ENCODE measurements at places on chromosomes 2 and 18. TPM values are rescaled to one million over a fixed set of nuclear protein-coding genes. Genes with fewer than 3 reads are reported as not detected.

The IL1RL1 gene
- total RNA-seq = 6.3 TPM

The HOXD12 gene
- total RNA-seq = not detected

The RESP18 gene
- total RNA-seq = not detected

The CYP27C1 gene
- 0.33 TPM for total RNA-seq

The REG1B gene
- not detected for total RNA-seq

DNA sequence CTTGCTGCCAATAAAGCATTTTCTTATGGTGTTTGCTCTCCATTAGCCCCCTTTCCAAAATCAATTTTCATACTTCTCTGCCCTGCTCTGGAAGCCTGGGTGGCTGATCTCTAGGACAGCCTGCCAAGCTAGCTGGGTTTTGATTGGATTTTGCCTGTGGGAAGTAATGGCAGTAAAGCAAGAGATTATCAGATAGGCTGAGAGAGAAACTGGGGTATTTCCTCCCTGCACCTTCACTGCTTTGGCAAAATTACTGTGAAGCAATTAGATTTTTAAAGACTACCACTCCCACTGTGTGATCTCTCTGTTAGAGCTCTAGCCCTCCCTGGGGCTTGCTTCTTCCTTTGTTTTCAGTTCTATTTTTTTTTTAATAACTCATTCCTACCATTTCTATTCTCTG, 223.8 kb downstream of the DLGAP1 start:
- no peak overlapping the region for H3K27ac ChIP-seq
- no peak for DNase-seq
- H3K36me3 ChIP-seq = no peaks in the 10 kb centered on the region
- H3K27me3 ChIP-seq = no peaks in the 10 kb centered on the region
- H3K4me3 ChIP-seq = no peak overlapping the region

DNA sequence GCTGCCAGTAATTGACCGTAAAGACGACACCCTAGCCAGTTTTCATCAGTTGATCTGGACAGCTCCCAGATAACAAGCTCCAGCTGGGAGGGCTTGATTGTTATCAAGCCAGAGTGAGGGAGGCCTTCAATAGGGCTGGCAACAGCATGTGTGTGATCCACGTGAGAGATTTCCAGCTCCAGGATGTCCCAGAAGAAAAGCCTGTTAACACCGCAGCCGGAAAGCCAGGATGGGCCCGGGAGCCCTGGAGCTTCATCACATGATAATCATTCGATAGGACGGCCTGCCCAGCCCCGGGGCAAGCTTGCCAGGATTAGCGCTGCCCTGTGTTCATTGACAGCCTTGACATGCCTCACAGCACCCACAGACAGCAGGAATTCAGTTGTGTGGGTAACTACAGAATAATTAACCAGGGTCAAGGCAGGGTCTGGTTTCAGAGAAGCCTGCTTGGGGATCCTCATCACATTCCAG, 182.5 kb downstream of the C1D start:
- H3K27ac ChIP-seq = peak overlapping the region; percentile 48
- no peak for DNase-seq
- no peaks in the 10 kb centered on the region for H3K36me3 ChIP-seq
- H3K4me3 ChIP-seq = no peak overlapping the region

- no peaks in the 10 kb centered on the region for H3K4me1 ChIP-seq
- no peaks in the 10 kb centered on the region for H3K36me3 ChIP-seq
These were observed 305.4 kb upstream of the LYPD1 start for GRCh38 chr2:132975193-132976105.

GRCh38 chr2:182585430-182585829, 130.6 kb upstream of the DNAJC10 start:
- no peaks in the 10 kb centered on the region for H3K4me1 ChIP-seq
- H3K27ac ChIP-seq = no peak overlapping the region
- no peaks in the 10 kb centered on the region for H3K27me3 ChIP-seq
- no peak for DNase-seq
- no peak overlapping the region for H3K4me3 ChIP-seq
- no peaks in the 10 kb centered on the region for H3K36me3 ChIP-seq

- peak overlapping the region; percentile 40 for H3K27ac ChIP-seq
- DNase-seq = no peak
- no peak overlapping the region for H3K4me3 ChIP-seq
- H3K36me3 ChIP-seq = no peaks in the 10 kb centered on the region
- no peaks in the 10 kb centered on the region for H3K4me1 ChIP-seq
- H3K27me3 ChIP-seq = no peaks in the 10 kb centered on the region
These were observed 113.3 kb downstream of the TFCP2L1 start for GRCh38 chr2:121171625-121172119.

DNA sequence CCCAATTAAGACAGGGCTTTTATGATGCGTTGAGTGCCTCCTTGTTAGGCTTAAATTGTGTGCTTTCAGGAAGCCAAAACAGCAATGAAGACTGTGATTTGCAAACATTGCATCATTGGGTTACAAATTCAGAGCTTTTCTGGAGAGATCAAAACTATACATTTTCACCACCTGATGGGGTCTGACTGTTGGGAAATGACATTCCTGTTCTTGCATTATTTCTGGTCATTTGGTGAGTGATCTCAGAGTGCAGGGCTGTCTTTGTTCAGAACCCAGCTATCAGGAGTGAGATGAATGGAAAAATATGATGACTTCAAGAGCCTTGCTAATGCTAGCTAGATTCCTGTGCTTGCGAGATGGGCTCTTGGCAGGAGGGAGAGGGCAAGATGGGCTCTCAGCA, 39.1 kb downstream of the SH3RF3 start:
- H3K27ac ChIP-seq = no peak overlapping the region
- no peaks in the 10 kb centered on the region for H3K4me1 ChIP-seq
- H3K4me3 ChIP-seq = no peak overlapping the region
- H3K36me3 ChIP-seq = no peaks in the 10 kb centered on the region
- no peak for DNase-seq
- no peaks in the 10 kb centered on the region for H3K27me3 ChIP-seq

DNA sequence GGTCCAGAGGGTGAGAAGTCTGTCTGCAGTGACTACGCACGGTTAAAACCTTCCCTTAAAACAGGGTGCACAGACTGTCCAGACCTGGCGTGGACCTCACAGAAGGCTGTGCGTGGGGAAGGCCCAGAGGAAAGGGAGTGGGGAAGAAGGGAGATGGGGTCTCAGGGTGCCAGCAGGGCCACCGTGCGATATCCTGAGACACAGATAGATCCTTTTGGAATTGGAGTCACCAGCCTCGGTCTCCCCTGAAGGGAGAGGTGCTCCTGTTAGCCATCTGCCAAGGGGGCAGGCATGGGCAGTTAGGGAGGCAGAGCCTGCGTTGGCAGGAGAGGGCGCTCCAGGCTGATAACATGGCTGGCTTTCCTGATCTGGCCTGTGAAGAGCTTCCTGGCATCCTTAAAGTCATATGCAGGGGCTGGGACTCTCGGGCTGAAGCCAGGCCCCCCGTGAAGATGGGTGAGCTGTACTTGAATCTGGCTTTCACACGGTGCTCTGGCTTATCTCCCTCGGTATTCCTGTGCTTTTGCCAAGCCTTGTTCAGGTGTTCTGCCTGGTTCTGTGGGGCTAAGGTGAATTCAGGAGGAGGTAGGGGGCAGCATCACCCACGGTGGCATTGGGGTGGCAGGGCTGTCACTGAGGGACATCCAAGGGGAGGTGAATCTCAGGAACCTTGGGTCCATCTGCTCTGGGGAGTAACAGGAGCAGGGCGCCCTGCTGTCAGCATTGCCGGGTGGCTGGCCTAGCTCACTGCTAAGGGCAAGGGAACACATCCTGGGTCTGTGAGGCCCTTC, 107.2 kb upstream of the SMAD2 start:
- no peaks in the 10 kb centered on the region for H3K36me3 ChIP-seq
- H3K4me3 ChIP-seq = no peak overlapping the region
- peak overlapping the region; percentile 3 for H3K27ac ChIP-seq
- H3K4me1 ChIP-seq = no peaks in the 10 kb centered on the region
- peak; percentile 43 for DNase-seq

GRCh38 chr2:215969131-215969841, 44.1 kb downstream of the MREG start:
- H3K27me3 ChIP-seq = no peaks in the 10 kb centered on the region
- H3K4me1 ChIP-seq = no peaks in the 10 kb centered on the region
- H3K4me3 ChIP-seq = no peak overlapping the region
- H3K36me3 ChIP-seq = no peaks in the 10 kb centered on the region
- DNase-seq = no peak
- peak overlapping the region; percentile 74 for H3K27ac ChIP-seq

- H3K36me3 ChIP-seq = no peaks in the 10 kb centered on the region
- no peaks in the 10 kb centered on the region for H3K27me3 ChIP-seq
- H3K4me3 ChIP-seq = no peak overlapping the region
- no peak for DNase-seq
These were observed 83.8 kb downstream of the DOCK10 start for GRCh38 chr2:224958462-224958857.

DNA sequence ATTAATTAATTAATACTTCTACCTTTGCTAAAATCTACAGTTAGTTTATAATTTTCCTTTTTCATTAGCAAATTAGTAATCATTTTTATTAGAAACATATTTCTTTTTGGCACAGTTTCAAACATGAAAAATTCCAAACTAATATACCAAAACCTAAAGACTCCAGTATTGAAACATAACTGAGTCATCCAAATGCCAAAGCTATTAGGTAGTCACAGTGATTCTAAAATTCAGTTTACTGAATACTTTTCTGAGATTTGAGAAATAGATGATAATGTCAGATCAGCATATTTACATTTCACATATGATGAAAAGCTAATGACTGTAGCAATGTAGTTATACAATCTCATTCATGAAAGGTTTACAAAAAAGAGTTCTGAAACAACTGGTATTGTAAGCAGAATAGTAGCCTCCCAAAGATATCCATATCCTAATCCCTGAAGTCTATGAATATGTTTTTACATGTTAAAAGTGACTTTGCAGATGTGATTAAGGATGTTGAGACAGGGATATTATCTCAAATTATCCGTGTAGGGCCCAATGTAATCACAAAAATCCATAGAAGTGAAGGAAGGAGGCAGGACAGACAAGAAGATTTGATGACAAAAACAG, 680.2 kb upstream of the CHAC2 start:
- H3K36me3 ChIP-seq = no peaks in the 10 kb centered on the region
- no peaks in the 10 kb centered on the region for H3K4me1 ChIP-seq
- no peak overlapping the region for H3K4me3 ChIP-seq
- H3K27ac ChIP-seq = no peak overlapping the region

DNA sequence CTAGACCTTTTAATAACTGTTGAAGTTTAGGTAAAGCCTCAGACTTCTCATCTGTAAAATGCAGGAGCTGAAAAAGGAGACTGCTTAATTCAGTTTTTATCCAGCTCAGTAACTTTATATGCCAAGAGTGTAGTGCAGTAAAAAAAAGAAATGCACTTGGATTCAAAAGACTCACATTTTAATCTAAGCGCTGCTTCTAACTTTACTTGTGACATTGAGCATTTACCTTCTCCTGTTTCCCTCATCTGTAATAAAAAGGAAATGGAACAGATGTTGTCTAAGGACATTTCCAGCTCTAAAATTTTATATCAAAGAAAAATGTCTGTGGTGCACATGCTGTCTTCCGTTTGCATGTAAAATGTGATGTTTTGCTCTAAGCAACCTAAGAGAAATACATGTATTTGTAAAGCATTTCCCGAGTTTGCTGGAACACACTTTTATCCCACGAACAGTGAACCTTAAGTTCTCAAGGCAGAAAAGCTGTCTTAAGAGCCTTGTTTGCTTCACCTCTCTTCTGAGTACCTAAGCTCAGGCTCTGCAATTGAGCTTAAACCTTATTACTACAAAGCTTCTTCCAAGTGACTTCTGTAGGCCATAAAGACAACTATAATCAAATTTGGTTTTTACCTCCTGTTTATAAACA, 24.2 kb upstream of the TANK start:
- DNase-seq = no peak
- peak overlapping the region; percentile 40 for H3K4me3 ChIP-seq
- peak overlapping the region; percentile 85 for H3K27ac ChIP-seq
- H3K36me3 ChIP-seq = no peaks in the 10 kb centered on the region
- H3K4me1 ChIP-seq = peaks cover 7% of the 10 kb centered on the region
- H3K27me3 ChIP-seq = no peaks in the 10 kb centered on the region

DNA sequence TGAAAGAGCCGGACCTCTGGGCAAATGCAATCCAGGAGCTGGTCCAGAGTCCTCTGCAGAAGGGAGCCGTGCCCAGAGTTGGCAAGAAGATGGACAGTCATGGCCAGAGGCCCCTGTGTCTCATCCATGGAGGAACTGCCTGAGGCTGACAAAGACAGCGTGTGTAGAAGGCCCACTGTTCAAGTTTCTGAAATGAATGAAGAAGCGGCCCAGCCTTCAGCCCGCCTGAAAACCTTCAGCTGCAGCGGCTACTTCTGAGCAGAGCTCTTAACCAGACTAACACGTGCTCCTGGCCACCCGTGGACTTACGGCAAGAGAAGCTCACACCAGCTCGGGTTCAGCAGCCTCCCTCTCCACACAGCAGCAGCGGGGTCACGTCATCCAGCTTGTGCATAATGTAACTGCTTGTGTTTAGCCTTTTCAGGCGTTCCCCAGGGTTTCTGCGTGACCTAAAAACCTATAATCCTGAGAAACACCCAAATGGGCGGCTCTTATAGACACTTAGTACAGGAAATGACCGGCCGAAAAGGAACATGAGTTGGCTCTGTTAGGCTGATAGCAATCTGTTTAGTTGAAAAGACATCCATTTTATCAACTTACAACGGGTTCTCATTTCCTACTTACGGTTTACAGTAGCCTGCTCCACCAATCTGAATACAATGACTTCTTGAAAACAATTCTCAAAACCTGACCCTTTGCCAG, at the start of gene FAM124B:
Gene FAM124B (minus strand): TSS at position 467 of the 702 bp plus-strand sequence. CDS start 339 bp downstream, at position 128.
- DNase-seq = no peak
- H3K36me3 ChIP-seq = no peaks in the 10 kb centered on the region
- H3K27ac ChIP-seq = peak within 1 kb of the TSS; percentile 66
- H3K4me1 ChIP-seq = no peaks in the 10 kb centered on the region
- no peaks in the 10 kb centered on the region for H3K27me3 ChIP-seq
